Hematopoietic multipotent progenitor cell treated with erythropoietin and hydrocortisone succinate and interleukin-3 and kit ligand, for 15 days (in vitro differentiated cells): ENCODE measurements at places on chromosomes 3 and 15.

DNA sequence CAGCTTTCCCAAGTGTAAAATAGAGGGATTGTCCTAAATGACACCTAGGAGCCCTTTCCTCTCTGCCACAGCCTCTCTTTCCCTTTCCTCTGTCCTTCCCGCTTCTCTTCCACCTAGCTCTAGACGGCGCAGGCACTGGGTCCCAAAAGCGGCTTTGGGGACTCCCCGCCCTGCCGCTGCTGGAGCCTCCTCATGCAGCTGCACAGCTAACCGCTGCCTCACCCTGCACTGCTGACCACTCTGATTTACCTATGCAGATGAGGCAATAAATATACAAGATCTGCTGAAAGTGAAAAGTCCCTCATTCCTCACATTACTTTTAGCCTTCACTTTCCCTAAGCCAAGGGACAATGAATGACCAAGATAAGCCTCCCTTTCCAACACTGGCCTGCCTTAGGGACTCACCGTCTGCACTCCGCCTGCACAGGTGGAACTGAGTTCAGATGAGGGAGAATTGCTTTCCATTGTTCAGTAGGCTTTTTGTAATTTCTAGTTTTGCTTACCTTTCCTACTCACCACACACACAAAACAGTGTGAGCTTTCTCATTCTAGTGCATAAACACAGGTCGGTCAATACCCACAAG, 197.5 kb upstream of the BCL6 start:
- DNase-seq, result no peak

DNA sequence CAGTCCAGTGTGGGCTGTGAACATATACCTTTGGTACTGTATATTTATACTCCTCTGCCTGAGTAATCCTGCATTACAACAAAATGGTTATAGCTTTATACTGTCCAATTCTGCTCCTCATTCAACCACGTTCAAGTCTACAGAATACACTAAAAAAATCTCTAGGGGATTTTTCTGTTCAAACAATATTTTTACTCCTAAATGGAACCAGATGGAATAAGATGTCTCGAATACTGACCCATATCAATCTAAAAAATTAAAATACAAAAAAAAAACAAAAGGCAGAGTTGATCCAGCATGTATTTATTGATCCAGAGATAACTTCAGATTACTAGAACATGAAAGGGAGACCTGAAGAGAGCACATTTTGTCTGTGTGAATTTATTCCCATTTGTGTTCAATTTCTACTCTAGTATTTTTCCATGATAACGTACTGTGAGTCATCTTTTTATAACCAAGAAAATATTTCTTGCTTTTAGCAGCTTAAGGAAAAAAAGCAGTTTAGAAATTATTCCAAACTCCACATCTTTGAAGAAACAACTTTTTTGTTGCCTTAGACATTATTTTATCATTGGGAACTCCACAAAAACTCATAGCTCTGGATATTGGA, 910.7 kb downstream of the TBL1XR1 start:
- DNase-seq, result no peak

- DNase-seq, result no peak
These were observed 21.2 kb downstream of the IL17RD start for GRCh38 chr3:57143886-57144459.

DNA sequence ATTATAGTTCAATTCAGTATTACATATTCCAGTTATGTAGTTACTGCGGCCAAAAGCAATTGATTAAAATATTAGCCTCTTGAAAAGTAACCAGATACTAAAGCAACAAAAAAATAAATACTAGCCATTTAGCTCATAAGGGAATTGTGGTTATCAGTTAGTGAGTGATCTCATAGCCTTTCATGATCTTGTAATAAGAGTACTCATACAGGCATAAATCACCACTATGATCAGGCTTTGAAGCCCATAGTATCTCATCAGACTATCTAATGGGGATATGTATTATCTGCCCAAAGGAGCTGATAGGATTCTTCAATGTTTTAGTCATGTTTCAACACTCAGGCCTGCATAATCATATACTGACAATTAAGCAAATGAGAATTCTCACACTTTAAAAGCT, 184.1 kb upstream of the CCDC54 start:
- no peak for DNase-seq

GRCh38 chr3:177711637-177712036, 514.4 kb upstream of the TBL1XR1 start:
- DNase-seq, result no peak

DNA sequence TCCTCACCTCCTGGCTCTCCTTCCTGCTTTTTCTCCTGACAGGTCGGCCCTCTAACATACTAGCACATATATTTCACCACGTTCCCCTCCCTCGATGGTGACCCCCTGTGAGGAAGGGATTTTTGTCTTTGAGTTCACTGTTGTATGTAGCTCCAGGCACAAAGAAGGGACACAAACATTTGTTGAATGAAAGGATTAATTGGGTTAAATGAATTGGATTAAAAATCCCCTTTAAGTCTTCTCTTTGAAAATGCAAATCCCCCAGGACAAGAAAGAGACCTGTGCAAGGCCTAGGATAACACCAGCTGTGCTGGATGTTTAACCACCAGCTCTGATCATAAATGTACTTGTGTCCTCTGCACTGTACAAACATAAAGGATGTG, 3.3 kb downstream of the CALML4 start:
- no peak for DNase-seq

- no peak for DNase-seq
These were observed 6.2 kb upstream of the NEDD4 start for GRCh38 chr15:55999658-56000057.

- no peak for DNase-seq
These were observed 167.2 kb downstream of the PLD1 start for GRCh38 chr3:171643033-171643432.

DNA sequence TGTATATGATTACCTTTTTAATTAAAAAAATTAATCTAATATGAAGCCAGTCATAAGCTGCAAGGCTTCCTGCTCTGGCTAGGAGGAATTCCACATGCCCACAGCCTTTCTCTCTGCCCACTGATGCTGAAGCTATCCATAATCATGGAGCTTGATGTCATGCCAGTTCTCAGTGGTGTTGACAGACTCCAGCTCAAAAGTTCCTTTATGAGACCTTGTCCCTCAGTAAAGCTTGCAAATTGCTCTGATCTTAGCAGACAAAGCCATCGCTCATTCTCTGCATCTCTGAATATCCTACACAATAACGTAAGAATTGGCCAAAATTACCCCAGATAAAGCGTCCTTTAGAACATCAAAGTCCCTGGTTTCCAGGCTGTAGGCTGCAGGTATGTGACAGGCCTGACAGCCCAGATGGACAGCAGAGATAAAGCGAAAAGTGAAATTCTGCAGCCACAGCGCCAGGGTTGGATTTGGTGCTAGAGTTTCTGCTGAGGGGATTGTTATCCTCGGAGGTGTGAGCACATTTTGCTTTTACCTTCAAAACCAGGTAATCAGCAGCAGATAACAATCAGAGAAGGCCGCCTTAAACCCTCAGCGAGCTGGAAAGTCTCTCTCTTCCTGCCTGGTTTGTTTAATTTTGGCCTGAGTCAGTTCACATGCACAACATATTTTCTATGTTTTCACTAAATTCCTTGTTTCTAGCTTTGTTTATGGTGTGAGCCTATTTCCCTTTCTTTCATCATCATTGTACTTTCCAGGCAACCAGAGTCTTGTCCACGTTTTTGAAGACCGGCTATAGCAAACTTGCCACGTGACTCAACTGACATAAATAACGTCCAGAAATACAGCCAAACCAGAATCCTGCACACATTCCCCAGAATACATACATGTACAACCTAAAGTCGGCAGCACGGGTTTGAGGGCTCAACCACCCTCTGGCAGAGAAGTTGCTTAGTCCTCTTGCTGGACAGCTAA, 36.6 kb upstream of the ALDH1A3 start:
- DNase-seq, result no peak

DNA sequence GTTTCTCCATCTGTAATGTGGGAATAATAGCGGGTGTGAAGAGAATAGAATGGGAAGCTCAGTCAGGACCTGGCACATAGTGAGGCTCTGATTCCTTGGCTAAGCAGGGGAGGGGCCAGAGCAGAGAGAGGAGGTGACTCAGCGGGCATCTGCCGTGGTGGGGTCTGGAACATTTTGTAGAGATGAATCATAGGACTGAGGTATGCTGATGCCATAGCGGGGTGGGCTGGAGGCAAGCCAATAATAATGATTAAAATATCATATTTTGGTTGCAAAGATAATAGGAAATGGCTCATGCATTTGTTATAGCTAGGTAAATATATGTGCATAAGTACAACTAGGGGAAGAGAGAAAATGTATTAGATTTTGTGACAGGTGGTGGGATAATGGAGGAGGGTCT, 11.2 kb downstream of the TGM4 start:
- DNase-seq, result no peak

GRCh38 chr15:94777037-94777436, 545.7 kb downstream of the MCTP2 start:
- DNase-seq, result no peak

DNA sequence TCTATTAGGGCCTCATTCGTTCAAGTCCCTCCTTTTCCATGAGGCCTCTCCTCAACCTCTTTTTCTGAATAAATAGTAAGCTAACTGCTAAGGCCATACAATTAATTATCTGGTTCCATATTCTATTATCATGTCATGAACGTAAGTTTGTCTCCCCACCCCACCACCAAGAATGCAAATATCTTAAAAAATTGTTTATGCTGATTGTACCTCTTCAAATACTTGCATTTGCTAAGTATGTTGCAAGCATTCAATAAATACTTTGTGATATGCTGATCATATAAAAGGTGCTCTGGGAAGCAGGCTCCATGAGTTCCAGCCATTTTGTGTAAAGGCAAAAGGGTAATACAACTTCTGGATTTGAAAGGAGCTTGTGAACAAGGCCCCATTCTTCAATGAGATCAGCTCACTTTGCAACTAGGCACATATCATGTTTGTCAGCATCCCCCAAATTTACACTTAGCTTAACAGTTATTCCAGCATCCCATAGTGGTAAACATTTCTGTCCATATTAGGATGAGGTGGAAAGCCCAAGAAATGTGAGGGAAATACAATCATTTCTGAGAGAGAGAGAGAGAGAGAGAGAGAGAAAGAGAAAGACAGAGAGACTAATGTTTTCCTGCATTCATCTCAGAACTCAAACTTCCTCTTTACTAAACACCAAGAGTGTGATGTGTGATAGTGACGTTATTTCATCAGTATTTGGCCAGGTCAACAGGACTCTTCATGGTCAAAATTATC, 33.2 kb downstream of the SLC12A8 start:
- no peak for DNase-seq

DNA sequence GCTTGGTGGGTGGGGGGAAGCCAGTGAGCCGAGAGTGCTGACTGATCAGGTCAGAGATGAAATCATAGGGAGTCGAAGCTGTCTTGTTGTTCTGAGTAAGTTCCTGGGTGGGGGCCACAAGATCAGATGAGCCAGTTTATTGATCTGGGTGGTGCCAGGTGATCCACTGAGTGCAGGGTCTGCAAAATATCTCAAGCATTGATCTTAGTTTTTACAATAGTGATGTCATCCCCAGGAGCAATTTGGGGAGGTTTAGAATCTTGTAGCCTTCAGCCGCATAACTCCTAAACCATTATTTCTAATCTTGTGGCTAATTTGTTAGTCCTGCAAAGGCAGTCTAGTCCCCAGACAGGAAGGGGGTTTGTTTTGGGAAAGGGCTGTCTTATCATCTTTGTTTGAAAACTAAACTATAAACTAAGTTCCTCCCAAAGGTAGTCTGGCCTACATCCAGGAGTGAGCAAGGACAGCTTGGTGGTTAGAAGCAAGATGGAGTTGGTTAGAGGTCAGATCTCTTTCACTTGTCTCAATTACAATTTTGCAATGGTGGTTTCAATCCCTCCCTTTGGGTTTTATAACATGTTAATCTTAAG, 18.7 kb upstream of the MTMR14 start:
- DNase-seq, result no peak

DNA sequence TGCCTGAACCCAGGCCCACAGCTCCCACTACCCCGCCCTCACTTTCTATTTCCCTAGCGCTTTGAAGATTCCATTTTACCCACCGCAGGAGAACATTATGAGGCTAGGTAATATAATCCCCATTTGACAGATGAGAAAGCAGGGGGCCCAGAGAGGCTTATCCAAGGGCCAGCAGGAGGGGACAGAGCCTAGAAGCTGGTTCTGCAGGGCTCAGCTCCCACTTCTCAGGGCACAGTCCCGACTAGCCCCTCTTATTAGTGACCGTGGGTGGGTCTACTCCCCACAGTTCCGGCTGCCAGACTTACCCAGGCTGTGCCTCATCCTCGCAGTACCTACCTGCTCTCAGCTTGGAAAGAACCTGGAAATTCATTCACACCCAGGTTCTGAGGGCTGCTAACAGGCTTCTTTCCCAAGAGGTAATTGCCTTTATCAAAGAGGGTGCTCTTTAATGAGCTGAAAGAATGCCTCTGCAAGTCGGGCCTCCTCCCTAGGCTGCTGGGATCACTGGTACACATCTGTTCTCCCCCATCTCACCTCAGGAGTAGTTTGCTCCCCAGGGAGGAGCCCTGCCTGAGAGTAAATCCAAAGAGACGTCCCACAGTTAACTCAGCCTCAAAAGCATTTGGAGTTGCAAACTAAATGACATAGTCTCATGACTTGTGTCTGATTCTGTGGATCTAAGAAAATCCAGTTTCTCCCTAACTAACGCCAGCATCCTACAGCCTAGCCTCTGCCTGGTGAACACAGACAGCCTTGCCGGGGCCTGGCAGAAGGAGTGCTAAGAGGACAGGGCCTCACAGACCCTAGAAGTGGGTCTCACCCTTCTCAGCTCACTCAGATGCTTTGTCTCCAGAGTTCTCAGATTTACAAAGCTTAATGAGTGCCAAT, 125.0 kb downstream of the CHSY1 start:
- DNase-seq, result no peak

DNA sequence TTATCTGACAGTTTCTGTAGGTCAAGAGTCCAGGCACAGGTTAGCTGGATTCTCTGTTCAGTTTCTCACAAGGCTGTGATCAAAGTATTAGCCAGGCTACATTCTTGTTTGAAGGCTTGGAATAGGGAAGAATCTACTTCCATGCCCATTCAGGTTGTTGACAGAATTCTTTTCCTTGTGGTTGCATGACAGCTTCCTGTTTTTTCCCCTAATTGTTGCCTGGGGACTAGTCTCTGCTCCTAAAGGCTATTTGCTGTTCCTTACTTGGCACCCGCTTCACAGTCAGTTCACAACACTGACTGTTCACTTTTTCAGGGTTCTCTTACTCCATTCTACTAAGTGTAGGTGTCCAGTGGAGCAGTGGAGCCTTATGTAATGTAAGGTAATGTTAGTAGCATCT, 115.4 kb upstream of the GBE1 start:
- no peak for DNase-seq
